ENCODE measurements at places on chromosomes 11 and 22.
A peak's percentile ranks its signal among the peaks of the same experiment; 100 is the strongest.

- DNase-seq: no peak
Observed at GRCh38 chr11:20311444-20311843, 52.1 kb upstream of the HTATIP2 start.

DNA sequence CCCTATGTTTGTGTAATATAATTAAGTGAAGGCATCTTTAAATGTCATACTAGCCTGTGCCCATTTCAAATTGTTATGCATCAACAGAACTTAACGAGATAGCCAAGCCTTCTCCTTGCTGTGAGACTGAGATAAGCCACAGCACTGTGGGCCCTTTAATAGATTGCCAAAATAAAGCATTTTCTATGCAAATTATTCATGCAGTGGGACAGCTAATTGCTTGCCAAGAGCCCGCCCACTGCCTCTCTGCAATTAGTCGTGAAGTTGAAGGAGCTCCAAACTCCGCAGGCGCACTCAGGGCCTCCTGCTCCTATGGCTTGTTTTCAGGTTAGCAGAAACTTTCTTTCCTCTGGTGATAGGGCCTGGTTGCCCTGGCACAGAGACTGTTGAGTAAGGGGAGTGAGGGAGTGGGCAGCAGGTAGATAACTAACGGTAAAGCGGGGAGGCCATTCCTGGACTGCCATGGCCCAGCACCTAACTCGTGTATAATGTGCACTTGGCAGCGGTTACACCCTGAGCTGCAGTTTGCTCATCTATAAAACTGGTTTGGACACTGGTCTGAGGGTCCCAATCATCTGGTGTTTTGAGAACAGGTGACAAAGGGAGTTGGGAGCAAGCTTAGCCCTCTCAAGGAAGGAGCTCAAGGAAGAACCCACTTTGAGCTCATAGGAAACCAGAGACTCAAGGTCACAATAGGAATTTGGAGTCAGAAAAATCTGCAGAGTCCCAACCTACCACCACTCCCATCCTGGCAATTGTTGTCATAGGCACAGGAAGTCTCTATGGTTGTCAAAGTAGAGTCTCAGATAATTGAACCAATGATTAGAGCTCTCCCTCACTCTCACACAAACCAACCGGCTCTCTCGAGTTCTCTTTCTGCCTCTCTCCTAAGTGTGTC lies 33.9 kb upstream of the RIC3 start:
- no peak for DNase-seq

DNA sequence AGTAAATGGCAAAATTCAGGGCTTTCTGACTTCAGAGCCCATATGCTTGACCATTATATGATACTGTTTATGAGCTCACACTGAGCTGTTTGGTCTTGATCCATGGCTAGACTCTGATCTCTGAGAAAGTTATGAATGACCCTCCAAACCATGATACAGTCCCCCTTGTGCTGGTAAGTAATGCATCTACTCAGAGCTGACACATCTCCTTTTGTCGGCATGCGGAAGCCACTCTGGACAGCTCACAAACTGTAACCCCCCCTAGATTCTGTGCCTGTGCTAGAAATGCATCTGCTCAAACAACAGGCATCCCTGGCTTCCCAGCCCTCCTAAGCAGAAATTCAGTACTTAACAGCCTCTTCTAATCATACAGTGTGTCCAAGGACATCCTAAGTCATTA lies 150.8 kb upstream of the RAG2 start:
- no peak for DNase-seq

- peak; percentile 65 for DNase-seq
Observed at GRCh38 chr11:123020968-123021367, 39.3 kb upstream of the BSX start.

- peak; percentile 88 for DNase-seq
Observed at GRCh38 chr11:64148226-64148916, 17.5 kb downstream of the MACROD1 start.

DNA sequence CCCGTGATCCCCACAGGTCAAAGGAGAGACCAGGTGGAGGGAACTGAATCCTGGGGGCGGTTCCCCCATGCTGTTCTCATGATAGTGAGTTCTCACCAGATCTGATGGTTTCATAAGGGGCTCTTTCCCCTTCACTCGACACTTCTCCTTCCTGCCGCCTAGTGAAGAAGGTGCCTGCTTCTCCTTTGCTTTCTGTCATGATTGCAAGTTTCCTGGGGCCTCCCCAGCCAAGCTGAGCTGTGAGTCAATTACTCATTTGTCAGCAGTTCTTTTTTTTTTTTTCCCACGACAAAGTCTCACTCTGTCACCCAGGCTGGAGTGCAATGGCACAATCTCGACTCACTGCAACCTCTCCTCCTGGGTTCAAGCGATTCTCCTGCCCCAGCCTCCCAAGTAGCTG lies 1530.4 kb downstream of the BRD1 start:
- DNase-seq: no peak

- DNase-seq: no peak
Observed at GRCh38 chr11:11155962-11156815, 196.9 kb downstream of the CSNK2A3 start.

- DNase-seq: no peak
Observed at GRCh38 chr11:69350596-69350995, 56.6 kb downstream of the MYEOV start.

GRCh38 chr22:41672780-41673509 lies 15.7 kb downstream of the SNU13 start:
- DNase-seq: no peak

DNA sequence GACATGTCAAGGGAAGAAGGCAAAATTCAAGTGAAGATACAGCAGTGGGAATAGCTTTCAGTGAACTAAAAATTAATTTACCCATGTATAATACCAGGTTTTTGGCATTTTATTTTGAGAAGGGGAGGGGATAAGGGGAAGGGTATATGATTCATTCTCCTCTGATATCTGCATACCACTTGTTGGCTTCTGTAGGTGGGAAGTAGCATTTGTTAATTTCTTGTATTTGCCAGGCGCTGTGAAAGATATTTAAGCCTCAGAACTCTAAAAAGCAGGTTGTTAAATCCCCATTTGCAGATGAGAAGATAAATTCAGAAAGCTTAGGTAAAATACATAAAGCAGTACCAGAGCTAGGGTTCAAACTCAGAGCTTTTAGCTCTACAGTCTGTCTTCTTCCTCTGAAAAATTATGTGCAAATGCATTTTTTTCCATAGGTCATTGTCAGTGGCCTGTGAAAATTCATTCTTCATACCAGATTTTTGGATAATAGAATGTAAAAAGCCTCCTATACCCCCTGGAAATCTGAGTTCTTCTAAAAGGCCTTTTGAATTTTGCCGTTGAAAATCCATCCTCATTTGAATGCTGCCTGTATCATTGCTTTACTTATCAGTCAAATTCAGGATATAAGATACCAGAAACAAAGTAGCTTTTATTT lies 221.3 kb downstream of the DDX10 start:
- no peak for DNase-seq

Measured in upper lobe of right lung (tissue), 1 donor.